Activated gamma-delta T cell treated with anti-CD3 and anti-CD28 coated beads, Interleukin-2, amount 50 U/mL, for 16 hours (primary cell): ENCODE measurements at places on chromosomes 4 and X.

DNA sequence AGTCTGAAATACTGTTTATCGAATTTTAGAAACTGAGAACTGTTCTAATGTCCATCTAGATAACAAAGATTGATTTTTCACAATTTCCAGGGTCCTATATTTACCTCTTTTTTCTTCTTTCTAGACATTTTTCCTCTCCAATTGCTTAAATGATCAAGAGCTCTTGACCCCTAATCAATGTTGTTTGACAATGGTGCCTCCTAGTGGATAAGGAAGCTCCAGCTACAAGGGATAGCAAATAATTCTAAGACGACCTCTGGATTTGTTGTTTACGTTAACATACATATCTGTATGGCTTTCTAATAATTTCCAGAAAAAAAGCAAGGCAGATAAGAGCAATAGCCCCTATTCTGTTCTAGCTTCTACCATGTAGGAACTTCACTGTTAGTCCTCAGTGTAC lies 35.8 kb downstream of the GPR82 start:
- no peak for DNase-seq

GRCh38 chrX:34839451-34839850 lies 103.1 kb upstream of the FAM47B start:
- no peak for DNase-seq

GRCh38 chr4:12458621-12459020 lies 1025.5 kb downstream of the RAB28 start:
- no peak for DNase-seq

DNA sequence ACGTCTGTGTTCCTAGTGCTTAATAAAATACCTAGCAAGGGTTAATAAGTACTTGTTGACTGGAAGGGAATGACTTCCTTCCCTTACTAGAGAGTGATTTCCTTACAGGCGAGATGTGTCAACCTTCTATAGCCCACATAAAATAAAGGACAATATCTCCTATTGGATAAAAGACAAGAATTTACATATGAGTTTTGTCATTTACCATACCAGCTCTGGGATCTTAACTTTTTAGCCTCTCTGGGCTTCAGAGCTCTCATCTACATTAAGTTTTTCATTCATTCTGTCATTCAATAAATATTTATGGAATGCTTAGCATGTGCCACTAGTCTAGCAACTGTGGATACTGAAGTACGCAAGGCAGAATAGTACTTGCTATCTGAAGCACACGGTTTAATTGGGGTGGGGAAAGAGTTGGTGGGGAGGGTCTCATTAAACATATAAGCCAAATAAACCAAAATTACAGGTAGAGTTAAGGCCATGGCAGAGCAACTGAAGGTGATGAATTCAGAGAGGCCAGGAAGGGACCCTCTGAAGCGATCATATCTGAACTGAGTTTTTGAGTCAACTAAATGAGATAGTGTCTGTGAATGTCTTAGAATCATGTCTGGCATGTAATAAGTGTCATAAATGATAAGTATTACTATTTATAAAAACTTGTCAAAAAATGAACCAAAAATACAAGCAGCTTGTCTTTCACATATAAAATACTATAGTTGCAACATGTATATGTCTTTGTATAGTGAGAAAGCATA lies 91.6 kb upstream of the BMP2K start:
- DNase-seq: no peak

- no peak for DNase-seq
Observed at GRCh38 chrX:18677161-18677869, 5.4 kb upstream of the RS1 start.
